ENCODE measurements at places on chromosomes 7 and 10. TPM values are rescaled to one million over a fixed set of nuclear protein-coding genes. Genes with fewer than 3 reads are reported as not detected.

Gene CLEC2L
- total RNA-seq: 0.83 TPM

Gene HHEX
- 2.6 TPM for total RNA-seq

Gene ZKSCAN5
- total RNA-seq: 6.1 TPM

Gene PTPN20
- 19.3 TPM for total RNA-seq

Gene PTN
- total RNA-seq: 18.8 TPM

Gene CLRN3
- total RNA-seq: not detected

Gene ANKRD30A
- total RNA-seq: not detected

Gene CCDC172
- total RNA-seq: not detected

Gene LIMK1
- total RNA-seq: 8.6 TPM

Gene INMT
- total RNA-seq: 40.4 TPM

Gene SYCE1
- total RNA-seq: 0.08 TPM

Gene ASB10
- 42.6 TPM for total RNA-seq

Gene OR2A1
- not detected for total RNA-seq

Gene FAM237B
- total RNA-seq: not detected

Gene CHN2
- 17.7 TPM for total RNA-seq

Gene PIK3CG
- 1.6 TPM for total RNA-seq

Gene CLCN1
- total RNA-seq: 0.08 TPM

DNA sequence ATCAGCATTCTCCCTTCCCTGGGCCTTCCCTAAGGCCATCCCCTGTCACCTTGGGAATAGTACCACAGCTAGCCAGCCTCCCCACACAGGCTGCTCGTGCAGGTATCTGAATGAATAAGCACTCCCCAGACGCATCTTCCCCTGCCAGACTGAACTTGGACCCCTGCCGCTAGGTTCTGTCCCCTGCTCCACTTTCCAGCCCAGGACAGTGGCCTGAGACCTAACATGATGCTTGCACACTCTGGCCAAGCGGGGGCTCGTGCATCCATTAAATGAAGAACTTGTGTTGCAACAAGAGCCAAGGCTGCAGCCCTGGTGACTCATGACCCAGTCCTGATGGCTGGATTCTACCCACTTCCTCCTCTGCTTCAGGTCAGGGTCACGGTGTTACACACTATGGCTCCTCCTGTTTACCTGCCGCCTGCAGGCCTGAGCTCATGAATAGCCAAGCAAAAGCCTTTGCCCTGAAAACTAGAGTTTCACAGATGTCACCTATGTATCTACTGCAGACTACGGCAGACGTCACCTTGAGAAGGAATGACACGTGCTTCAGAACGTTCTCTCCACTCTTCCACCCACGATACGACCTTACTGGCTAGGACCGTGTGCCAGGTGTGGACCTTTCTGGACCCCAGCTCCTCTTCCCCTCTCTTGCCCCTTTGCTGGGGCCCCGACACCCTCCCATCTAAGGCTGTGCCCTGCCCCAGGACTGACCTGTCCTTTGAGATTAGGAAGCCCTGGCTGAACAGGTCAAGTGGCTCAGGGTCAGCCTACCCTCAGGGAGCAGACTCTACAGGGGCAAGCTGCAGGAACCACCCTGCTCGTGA is 6.5 kb downstream of the ASB13 start:
- DNase-seq: peak; percentile 60

GRCh38 chr10:103871006-103871405 is 15.6 kb upstream of the SH3PXD2A start:
- no peak for DNase-seq

DNA sequence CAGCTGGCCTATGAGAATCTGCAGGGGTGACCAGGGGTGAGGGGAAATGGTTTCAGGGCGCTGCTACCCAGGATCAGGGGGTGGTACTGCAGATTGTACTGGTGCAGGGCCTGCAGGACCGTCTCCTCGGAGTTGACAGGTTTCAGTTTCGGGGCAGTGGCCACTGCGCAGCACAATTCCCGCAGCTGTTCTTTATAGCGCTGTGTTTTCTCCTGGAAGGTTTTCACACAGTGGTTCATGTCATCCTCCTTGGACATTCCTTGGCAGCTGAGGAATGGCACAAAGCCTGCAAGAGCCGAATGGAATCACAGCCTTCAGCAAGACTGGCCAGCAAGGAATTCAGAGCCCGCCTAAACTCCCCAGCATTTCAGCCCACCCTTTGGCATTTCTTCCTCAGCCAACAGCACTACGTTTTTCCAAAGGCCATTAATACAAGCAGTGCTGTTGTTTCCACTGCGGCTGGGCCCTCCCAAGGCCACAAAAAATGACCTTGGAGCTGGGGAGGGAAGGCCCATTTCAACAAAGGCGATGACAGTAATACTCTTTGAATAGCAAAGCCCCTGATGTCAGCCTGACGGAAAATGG is 44.9 kb downstream of the PNLIPRP2 start:
- peak; percentile 65 for DNase-seq

DNA sequence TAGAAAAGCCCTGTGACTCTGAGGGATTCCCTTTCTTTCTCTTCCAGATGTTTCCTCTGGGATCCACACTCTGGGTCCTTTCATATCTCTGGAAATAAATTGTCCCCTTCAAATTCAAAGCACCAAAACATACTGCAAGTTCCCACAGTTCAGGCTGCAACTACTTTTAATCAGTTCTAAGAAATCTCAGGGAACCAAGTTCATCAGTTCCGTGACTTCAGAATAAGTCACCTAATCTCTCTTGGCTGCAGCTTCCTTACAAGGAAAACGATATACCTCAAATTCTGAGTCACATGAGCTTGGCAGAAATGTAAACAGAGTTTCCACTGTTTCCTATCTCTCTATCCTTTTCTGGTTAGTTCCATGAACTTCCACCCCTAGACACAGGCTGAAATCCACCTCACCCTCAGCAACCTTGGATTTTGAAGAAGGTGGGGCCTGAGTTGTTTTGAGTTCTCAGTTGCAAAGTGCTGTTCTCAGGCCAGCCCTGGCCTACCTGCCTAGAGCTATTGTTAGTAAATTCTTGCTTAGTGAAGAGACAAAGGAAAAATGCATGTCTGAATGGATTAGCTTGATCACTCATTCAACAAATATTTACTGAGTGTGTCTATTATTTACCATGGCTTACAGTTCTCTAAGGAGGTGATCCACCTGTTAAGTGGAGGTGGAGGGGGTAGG is 59.3 kb upstream of the IL6 start:
- DNase-seq: no peak

GRCh38 chr7:91517201-91517785 is 253.1 kb downstream of the FZD1 start:
- no peak for DNase-seq

DNA sequence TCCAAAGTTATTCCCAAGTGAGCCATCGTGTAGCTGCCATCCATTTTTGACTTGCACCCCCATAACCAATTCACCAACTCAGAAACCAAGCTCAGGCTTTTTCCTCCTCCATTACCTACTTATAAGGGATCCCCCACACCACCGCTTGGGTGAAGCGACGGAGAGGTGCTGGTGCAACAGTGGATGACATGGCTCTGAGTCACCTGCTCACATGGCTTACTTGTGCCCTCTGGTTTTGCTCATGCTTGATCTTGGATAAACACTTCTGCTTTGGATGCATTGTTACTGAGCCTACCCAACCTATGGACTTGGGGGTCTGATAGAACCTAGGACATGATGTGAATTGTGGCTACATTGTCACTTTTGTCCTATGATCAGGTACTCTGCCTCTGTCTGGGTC is 12.0 kb upstream of the AKR1B1 start:
- no peak for DNase-seq

- no peak for DNase-seq
Observed at GRCh38 chr10:97687785-97688781, 1.0 kb upstream of the AVPI1 start.

- no peak for DNase-seq
Observed at GRCh38 chr10:80502621-80503583, 34.8 kb upstream of the SH2D4B start.

- no peak for DNase-seq
Observed at GRCh38 chr7:42125321-42125720, 111.7 kb downstream of the GLI3 start.

DNA sequence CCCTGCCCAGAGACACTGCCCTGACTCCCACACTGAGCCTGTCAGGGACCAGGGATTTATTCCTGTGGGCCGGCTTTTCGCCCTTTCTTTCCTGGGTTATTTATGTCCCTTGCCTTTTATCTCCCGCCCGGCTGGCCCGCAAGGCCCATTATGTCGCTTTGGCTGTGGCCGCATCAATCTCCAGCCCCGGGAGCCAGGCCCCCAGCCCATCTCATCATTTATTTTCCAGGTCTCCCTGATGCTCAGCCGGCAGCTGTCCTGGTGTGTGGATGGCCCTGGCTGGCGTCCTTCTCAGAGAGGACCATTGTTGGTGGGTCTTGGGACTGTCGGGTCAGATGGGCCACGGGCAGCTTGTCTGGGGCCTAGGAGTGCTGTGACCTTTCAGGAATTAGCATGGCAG is 82.3 kb downstream of the FAM241B start:
- no peak for DNase-seq

DNA sequence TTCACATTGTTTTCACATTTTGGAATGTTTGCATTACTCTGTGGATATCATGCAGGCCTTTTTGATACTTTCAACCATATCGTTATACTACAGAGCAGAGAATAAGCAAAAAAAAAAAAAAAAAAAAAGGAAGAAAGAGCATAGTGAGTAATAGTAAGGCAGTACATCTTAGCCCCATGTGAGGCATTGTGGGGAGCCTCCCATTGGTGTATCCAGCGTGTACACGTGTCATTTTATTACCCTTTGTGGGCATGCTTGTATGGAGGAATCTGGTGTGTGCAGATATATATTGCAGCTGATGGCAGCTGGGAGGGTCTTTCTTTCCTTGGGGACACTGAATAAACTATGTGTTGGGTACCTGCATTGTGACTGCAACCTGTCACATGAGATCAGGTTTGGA is 19.6 kb downstream of the R3HCC1L start:
- no peak for DNase-seq

- no peak for DNase-seq
Observed at GRCh38 chr7:137296576-137296975, 47.0 kb downstream of the PTN start.

DNA sequence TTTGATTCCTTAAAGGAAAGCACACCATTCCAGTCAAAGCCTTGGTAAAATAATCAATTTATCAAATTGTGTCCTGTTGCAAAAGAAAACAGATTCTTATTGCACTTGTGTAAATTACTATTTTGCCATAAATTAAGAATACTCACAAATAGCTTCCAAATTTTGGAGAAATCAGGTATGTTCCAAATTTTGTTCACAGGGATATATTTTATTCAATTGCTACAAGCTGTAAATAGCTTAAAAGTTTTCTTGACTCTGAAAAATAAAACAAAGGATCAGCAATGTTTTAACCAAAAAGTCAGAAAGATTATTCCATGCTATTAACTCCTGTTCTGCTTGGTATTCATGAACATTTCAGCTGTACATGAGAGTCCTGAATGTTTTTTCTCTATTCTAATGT is 47.4 kb upstream of the CHST3 start:
- DNase-seq: no peak

GRCh38 chr10:30387646-30388243 is 38.7 kb upstream of the MTPAP start:
- no peak for DNase-seq

- no peak for DNase-seq
Observed at GRCh38 chr7:131733604-131734003, 177.2 kb upstream of the PODXL start.

DNA sequence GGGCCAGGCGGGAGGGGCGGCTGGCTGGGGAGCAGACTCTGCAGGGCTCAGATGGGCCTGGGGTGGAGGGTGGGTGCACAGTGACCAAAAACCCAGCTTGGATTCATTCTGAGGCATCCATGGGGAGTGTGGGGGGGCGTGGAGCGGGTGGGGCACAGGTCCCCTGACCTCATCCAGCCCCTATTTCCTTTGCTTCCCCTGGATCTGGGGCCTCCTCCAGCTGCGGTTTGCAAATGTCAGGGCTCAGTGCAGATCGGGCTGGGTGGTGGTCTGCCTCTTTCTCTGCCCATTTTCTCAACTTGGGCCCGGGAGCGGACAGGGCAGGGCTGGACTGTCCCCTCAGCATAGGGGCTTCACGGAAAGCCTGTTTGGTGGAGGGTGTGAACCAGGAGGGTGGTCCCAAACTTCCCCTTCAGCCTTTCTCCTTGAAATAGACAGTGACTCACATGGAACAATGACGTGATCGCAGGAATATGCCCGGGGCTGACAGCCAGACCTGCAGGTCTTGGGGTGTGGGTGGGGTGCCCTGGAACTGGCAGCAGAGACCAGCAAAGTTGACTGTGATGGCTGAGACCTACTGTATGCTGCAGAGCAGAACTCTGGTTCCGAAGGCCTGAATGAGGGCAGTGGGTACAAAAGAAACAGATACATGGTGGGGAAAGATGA is 72.9 kb upstream of the PODXL start:
- no peak for DNase-seq

GRCh38 chr7:2092279-2092678 is 140.5 kb downstream of the MAD1L1 start:
- DNase-seq: no peak

DNA sequence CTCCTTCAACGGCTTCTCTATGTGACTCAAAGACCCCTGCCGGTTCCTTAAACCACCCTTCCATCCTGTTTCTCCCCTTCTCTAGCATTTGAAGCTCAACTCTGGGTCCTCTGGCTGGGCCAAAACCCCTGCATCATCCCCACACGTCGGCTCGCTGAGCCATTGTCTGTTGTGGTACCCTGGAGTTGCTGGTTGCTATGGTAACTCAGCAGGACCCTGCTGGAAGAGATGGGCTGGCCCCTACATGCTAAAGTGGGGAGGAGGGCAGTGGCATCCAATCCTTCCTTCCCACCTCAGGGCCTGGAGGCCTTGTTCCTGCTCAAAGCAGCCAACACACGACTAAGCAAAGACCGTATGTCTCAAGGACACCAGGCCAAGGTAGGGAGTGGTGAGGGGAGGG is 452.5 kb downstream of the PLXNA4 start:
- DNase-seq: no peak

GRCh38 chr10:82071231-82071630 is 196.2 kb downstream of the NRG3 start:
- no peak for DNase-seq

GRCh38 chr7:138001529-138002095 is at the start of gene CREB3L2:
CREB3L2 (minus strand) TSS chr7:138002086; CDS start chr7:138001705, 381 bp downstream.
- DNase-seq: no peak

DNA sequence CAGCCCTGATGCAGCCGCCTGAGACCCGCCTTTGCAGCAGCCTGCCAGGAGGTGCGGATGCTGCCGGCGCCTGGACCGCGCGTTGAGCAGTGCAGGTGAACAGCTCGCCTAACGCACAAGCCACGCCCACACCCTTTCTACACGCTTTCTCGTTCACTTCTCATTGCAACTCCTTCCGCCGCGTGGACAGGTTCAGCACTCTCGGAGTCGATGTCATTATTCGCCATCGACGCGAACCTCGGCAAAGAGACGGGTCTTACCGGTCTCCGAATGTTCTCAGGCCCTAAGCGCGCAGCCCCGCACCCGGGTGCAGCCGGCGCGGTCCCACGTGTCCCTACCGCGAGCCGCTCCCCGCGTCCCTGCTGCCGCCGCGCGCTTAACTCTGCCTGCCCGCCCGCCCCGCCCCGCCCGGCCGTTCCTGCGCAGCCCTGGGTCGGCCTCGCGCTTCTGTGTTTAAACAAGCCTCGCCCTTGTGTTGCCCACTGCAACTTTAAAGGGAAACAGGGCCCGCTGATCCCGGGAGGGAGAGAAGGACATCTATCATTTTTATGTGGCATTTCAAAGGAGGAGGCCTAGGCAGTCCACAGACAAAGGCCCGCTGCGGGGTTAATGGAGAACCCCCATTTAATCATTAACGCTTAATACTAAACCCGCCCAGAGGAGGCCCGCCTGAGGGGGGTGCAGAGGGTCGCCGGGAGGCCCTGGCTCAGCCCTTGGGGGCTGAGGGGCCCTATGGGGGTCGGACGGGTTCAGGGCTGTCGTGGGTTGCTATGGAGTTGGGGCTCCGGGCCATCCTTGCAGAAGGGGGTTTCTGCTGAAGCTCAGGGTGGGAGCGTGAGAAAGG is 128.5 kb downstream of the WDR11 start:
- DNase-seq: no peak
